ENCODE measurements at places on chromosomes 3 and 15.
A peak's percentile ranks its signal among the peaks of the same experiment; 100 is the strongest.

GRCh38 chr3:150588027-150588830, 14.9 kb upstream of the SELENOT start:
- no peak for DNase-seq

- DNase-seq, result no peak
These were observed 13.4 kb downstream of the ADAM10 start for GRCh38 chr15:58736018-58736643.

DNA sequence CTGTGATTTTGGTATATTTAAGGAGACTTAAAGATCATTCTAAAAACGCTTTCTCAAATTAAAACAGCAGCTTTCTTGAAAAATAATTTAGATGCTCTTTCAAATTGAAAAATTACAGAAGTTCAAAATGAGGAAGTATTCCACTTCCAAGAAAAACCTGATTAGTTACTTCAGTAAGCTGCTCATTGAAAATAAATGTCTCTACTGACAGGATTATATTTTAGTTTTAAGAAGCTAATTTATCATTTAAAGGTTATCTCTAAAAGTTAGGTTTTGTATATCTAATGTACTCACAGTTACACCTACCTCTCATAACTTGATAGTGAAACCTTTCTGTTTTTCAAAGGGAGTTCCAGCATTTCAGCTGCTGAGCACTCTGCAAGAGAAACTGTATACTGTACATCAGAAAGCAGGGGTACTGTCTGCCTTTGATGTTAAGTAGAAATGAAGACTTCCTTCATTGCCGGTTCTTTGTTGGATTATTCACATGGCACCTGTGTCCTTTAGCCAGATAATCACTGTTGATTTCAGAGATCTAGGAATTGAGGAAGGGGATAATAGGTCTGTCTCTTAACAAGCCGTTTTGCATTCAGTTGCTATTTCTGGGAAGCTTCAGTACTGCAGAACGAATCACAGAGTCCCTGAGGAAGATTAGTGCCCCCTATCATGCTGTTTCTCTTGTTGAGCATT, 161.6 kb downstream of the TCF12 start:
- peak; percentile 54 for DNase-seq

GRCh38 chr15:33094336-33094735, 100.2 kb downstream of the FMN1 start:
- DNase-seq, result no peak

- no peak for DNase-seq
These were observed 280.2 kb upstream of the C2CD4B start for GRCh38 chr15:62445244-62445643.

DNA sequence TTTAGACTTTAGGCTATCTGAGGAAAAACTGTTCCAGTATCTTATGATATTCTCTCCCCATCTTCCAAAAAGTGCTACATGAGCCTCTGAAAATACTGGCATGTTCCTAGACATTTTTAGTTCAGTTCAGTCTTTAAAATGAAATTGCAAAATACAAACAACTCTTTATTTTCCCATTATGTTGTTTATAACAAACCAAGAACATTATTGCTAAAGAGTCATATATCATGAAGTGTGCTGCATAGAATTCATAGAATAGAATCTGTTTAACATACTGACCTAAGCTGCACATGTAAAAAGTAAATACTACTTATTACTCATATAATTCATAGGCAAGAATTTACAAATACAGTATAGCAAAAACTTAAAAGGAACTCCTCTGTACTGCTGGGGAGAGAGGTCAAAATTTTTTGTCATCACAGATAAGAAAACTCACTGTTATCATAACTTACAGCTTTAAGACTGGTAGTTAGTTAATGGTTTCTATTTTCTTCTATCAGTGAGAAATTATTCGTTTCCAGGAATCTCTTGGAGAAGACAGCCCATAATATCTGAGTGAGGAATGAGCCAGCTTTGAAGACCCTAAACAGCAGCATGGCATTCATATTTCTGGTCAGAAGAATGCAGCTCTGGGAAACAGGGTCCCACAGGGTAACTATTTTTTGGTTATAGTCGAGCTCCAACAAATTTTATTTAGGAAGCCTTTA, 32.2 kb downstream of the FILIP1L start:
- DNase-seq, result no peak

- no peak for DNase-seq
These were observed 27.8 kb downstream of the DUSP7 start for GRCh38 chr3:52028572-52028971.

GRCh38 chr3:7193269-7193668, 332.4 kb downstream of the GRM7 start:
- no peak for DNase-seq

GRCh38 chr3:76487446-76487845, 552.5 kb upstream of the ROBO2 start:
- no peak for DNase-seq

GRCh38 chr3:61624300-61624699, 62.9 kb downstream of the PTPRG start:
- DNase-seq, result no peak

DNA sequence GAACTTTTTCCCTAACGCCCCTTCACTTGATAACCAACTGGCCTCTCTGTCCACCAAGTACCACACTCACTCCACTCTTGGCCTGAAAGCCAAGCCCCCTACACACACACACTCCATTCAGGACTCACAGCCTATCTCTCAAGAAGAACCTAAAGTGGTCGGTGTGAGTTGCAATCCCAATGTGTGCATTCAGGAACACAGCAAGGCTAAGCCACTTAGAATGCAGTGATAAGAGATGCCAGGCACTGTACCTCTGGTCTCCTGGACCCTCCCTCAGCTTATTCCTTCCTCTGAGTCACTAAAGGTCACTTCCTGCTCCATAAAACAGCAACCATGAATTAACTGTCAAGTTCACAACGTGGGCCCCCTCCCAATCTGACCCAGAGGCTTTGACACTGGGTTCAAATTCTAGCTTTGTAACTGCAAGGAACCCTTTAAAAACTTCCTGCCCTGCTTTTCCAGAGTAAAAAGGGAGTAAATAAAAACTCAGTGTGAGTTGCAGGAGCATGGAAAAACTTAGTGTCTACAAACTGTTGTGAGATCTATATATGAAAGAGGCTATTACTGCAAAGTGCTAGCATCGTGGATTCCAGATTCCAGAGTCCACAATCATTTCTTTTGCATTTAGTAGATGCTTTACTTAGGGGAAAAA, 17.6 kb upstream of the KCNMB3 start:
- DNase-seq, result no peak

- no peak for DNase-seq
These were observed 371.9 kb upstream of the CNTN4 start for GRCh38 chr3:1726741-1727140.

DNA sequence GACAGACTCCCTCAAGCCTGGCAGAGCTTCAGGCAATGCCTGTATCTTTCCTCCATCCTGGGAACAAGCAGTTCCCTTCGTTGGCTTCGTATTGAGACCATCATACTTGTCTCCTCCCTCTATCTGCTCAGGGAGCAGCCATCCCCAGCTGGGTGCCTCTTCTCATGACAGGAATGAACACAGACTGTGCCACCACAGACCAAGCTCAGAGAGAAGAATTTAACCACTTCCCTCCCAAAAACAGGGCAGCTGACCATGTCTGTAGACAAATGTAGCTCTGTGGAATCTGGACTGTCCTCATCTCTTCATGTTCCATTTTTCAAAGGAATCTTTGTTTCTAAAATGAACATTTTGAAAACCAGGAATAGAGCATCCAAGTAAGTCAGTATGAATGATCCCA, 245.4 kb downstream of the ERC2 start:
- DNase-seq, result no peak

GRCh38 chr3:120559242-120560061, 36.7 kb upstream of the NDUFB4 start:
- no peak for DNase-seq

- no peak for DNase-seq
These were observed 2.8 kb upstream of the ABHD2 start for GRCh38 chr15:89085289-89085926.

GRCh38 chr15:54428596-54428995, 450.4 kb downstream of the UNC13C start:
- DNase-seq, result no peak

GRCh38 chr15:35206060-35206675, 121.1 kb upstream of the NANOGP8 start:
- DNase-seq, result peak; percentile 36

DNA sequence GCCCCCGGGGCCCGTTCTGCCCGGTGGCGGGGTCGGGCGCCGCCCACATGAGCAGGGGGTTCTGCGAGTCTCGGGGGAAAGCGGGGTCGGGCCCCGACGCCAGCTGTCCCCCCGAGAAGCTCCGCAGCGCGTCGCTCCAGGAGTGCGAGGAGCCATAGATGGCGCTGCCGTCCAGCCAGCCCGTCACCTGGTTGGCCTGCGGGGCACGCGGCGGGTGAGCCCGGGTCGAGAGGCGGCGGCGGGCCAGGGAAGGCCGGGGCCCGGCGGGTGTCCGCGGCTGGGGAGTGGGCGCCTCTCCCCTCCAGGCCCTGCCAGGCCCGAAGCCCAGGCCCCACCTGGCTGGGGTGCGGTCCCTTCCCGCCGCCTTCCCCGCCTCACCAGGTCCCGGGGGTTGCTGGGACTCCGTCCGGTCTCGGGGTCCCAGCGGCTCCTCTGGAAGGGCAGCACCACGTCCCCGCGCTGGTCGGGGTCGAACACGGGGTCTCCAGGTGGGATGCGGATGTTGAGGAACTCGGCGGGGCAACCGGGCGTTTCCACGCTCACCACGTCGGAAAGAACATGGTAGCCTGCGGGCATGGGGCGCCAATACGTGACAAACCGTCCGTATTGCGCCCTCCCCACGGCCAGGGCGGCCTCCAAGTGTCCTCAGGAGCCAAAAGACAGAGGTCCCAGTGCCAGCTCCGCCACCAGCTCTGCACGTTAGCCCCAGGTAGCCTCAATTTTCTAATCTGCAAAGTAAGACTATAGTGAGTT, 2.4 kb downstream of the DUOX2 start:
- no peak for DNase-seq

DNA sequence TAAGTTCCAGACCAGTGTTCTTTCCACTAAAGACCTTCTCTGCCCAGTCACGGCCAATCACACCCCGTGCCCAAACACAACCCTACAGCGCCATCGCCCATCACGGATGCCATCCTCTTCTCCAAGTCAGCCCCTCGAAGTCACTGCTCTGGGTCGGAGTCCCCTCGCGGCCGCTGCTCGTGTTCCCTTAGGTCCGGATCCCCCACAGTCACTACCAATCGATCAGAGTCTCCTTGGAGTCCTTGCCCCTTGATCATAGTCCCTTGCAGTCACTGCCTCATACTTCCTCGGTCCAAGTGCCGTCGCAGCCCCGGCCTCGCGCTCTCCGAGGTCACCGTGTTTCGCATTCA, 461 bp downstream of the PCYT1A start:
- DNase-seq, result peak; percentile 34

- DNase-seq, result no peak
These were observed 19.0 kb upstream of the ARHGEF26 start for GRCh38 chr3:154102225-154102624.

DNA sequence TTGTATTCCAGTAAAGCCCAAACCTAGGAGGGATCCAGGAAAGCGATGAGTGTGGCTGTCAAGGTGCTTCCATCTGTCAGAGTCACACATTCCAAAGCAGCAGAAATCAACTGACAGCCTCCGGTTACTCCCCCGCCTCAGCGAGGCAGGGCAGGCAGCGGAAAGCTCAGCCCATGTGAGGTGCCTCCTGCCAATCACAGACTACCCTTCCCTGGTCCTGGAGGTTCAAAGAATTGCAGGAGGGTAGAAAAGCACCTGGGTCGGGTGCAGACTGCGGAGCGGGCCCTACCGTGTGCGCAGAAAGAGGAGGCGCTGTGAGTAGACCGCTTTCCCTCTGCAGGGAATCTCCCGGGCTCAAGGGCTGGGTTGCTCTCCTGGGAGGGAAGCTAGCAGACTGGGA, at the start of gene UPK1B:
UPK1B (plus strand) TSS at position 274 of the 400 bp plus-strand sequence. CDS start 13,144 bp downstream, outside the sequence.
- DNase-seq, result no peak

GRCh38 chr15:43799209-43799944, 643 bp downstream of the SERINC4 start:
- no peak for DNase-seq

GRCh38 chr3:71690341-71690841, 34.8 kb downstream of the EIF4E3 start:
- no peak for DNase-seq

DNA sequence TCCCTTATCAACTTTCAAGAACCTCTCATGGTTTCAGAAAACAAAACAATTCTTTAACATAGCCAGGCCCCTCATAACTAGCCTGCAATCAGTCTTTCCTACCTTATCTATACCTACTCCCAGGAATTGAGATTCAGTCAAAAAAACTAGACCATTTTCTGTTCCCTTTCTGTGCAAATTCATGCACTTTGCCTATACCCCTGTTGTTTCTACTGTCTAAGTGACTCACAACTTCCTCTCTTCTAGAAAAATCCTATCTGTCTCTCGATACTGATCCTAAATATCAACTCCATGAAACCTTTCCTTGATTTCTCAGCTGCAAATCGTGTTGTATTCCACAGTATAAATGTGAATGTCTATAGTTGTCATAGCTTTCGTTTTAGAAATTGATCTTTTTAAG, 10.9 kb upstream of the IL1RAP start:
- DNase-seq, result no peak

- DNase-seq, result no peak
These were observed 261.8 kb upstream of the GOLGA6L4 start for GRCh38 chr15:83973816-83974215.

GRCh38 chr3:14222457-14222856, 43.8 kb downstream of the LSM3 start:
- no peak for DNase-seq

DNA sequence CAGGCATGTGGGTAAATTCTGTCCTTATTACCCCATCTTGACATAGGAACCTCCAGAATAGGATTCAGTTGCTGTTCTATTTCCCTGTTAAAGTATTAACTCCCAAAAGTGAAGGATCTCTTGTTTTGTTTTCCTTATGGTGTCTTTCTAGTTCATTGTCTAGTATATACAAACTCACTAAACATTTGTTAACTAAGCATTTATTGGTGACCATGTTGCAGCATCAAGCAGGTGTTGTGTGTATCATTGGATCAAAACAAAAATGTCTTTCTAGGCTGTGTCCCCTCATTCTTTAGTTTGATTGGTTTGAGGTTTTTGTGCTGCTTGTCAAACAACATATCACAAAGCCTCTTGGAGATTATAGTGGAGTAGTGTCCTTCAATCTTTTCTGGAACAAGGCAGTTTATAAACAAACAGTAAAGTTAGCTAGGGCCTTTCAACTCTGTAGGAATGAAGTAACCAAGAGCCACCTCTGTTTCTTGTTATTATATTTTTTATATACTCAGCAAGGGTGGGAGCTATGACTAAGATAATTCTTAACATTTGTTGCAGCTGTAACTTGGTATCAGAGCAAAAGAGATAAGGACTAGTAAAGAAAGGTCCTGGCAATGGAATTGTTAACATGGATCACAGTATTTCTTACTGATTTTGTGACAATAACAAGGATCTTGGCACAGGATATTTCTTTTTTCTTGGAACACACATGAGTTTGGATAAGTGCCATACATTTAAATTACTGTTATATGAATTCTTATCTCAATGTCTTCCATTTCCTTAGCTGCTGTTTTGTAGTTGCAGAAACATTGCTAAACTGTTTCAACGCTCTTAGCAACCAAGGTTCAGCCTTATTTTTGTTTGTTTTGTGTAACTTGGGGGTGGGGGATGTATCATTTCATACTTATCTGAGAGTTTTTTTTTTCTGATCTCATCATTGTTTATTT, 49.3 kb downstream of the TMOD3 start:
- DNase-seq, result no peak
